ENCODE measurements at places on chromosomes 11 and 22.

- no peak for DNase-seq
Measured at GRCh38 chr11:110986016-110986415, 259.5 kb upstream of the POU2AF2 start.

DNA sequence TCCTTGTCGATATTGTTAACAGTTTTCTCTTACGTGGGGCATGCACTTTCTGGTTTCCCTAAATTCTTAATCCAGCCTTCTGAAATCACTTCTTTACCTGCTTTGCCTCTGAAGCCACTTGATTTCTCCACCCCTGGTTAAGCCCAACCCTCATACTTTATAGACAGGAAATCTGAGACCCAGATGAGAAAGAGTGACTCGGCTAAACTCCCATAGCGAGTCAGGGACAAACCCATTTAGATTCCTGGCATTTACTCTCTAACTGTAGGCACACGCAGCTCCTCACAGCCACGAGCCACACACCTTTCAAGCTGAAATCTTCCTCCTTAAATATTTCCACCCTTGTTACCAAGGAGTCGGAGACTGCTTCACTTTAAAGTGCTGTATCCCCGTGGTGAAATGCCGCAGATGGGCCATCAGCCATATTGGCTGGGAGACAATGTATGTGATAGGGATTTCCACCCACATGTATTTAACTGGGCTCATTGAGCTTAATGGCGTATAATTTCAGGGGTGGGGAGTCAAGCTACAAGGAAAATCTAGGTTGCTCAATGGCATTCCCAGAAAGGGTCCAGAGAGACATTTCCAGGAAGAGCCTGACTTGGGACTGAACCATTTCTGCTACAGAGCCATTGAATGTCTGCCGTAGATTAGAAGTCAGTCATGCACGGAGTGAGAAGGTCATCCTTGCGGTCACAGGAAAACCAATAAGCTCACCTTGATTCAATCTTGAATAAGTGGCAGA lies 49.9 kb upstream of the GRK3 start:
- no peak for DNase-seq

GRCh38 chr11:45262900-45263299 lies 23.2 kb downstream of the SYT13 start:
- DNase-seq = no peak

DNA sequence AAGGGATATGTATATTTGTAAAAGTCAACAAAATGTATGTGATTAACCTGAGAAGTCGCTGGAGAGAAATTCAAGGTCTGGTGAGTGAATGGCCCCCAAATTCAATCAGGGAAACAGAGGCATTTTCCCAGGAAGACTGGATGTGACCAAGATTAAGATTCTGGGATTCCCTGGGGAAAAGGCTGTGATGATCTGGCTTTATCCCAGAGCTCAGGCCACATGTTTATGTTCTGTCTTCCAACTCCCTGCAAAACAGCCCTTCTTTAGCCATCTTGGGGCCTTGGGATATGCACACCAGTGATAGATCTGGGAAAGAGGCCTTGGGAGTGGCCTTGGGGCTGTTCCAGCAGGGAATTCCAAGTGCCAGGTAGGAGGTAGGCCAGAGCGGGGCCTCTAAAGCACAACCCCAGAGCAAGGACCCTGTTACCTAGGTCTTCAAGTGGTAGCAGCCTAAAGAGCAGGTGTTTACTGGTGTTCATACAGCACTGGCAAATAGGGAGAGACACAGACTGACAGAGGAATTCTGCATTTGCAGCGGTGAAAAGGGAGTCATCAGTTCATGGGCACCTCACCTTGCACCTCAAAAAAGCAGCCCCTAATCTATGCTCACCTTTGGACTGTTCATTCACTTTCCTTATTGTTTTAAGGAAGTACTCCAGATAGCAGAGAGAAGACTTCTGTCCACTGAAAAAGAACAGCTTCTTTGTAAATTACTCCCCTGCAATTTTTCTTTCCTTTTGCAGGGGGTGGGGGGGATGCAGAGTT lies 312.4 kb downstream of the BUD13 start:
- DNase-seq = no peak

DNA sequence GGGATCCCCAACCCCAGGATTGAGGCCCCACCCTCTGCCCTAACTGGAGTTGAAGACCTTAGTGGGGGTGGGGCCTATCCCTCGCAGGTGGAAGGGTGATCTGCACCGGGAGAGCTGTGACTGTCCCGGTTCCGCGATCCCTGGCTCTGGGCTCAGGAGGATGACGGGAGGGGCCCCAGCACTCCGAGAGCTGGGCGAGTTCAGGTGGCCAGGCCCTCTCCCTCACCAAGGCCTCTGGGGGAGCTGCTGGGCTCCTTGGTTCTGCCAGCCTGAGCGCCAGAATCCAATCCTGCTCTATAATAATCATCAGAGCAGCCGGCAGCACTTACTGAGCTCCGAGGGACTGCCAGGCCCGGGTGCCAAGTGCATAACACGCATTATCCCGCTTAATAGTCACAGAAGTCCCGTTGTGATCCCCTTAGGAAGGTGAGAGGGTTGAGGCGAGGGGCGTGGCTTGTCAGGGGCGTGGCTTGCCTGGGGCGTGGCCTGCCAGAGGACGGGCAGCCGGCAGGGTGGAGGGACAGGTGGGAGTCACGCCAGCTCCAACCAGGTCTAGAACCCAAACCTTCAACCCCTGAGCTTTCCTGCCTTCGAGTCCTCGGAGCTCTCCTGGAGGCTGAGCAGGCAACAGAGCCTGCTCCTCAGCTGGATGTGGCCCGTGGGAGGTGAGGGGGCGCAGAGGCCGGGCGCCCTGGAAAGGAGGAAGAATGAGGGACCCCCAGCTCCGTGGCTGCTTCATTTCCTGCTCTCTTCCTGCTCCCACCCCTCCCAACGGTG lies 7.3 kb upstream of the SYT7 start:
- peak; percentile 44 for DNase-seq

DNA sequence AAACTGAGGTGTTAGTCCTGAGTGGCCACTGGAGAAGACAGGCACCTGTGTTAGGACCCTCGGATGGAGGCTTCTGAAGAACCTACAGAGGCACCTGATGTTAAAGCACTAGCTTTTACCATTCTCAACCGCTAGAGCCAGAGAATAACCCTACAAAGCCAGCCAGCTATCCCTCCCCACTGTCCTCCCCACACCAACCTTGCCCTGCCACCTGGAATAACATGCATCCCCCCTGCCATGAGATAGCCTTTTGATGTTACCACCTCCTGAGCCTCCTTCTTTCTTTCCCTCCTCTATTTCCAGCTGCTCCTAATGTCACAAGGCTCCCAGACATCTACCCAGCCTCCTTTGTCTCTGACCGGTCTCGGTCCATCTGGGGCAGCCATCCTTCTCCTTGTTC lies 28.1 kb downstream of the COMMD9 start:
- DNase-seq = no peak

DNA sequence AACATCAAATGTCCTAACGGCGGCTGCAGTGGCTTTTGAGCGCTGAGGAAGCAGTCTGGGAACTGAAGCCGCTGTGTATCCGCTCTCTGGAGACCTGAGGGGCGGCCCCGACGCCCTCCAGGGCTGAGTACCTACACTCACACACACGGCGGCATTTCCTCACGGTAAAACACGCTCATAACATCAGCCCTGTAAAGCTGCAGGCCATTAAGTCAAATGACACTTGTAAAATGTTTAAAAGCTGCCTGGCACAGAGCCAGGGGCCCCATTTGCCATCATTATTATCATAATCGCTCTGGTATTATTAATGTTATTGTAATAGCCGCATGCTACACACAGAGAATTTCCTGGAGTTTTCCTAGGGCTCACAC lies 5.1 kb downstream of the CARS1 start:
- DNase-seq = no peak

DNA sequence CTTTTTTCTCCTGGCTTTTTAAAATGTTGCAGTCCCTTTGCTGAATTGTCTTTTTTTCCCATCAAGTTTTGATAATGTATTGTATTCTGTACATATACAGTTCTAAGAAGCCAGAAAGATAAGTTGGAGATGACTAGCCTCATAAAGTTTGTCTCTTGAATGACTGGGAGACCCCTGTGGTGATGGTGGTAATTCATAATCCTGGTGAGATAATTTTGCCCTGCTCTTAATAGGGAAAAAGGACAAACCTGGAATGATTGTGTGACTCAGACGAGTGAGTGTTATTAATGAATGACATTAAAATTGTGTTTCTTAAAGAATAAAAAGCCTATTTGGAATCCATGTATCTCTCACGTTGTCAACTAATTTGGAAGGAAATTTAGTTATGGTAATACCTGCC lies 1.2 kb downstream of the HIKESHI start:
- DNase-seq = no peak

DNA sequence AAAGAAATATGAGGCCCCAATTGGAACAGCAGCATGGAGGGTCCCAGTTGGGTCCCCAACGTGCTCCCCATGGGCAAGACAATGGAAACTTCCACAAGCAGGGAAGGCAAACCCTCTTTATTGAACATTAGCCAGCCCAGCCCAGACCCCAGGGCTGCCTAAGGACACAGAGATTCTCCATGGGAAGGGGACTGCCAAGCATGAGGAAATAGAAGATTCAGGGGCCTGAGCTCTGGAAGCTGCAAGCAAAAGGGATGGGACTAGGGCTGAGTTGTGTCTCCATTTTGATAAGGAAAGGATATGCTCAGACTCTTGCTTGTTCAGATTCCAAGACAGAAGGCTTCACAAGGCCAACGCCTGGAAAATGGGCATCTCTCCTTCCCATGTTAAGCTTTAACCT lies 23.3 kb downstream of the TMEM218 start:
- DNase-seq = no peak

GRCh38 chr11:87259736-87260135 lies 222.0 kb downstream of the TMEM135 start:
- no peak for DNase-seq

GRCh38 chr11:61507012-61507768 lies 1.4 kb upstream of the LRRC10B start:
- no peak for DNase-seq

GRCh38 chr11:60098508-60098907 lies 10.0 kb downstream of the MS4A2 start:
- DNase-seq = no peak

- peak; percentile 32 for DNase-seq
Measured at GRCh38 chr11:43830928-43831440, 49.6 kb upstream of the ALKBH3 start.

- DNase-seq = no peak
Measured at GRCh38 chr11:34397120-34397519, 39.3 kb upstream of the ABTB2 start.

- no peak for DNase-seq
Measured at GRCh38 chr11:27420722-27421572, 51.6 kb downstream of the LGR4 start.

- DNase-seq = no peak
Measured at GRCh38 chr11:17798253-17798652, 63.7 kb downstream of the KCNC1 start.

- no peak for DNase-seq
Measured at GRCh38 chr11:63920939-63921417, 4.0 kb upstream of the RCOR2 start.

DNA sequence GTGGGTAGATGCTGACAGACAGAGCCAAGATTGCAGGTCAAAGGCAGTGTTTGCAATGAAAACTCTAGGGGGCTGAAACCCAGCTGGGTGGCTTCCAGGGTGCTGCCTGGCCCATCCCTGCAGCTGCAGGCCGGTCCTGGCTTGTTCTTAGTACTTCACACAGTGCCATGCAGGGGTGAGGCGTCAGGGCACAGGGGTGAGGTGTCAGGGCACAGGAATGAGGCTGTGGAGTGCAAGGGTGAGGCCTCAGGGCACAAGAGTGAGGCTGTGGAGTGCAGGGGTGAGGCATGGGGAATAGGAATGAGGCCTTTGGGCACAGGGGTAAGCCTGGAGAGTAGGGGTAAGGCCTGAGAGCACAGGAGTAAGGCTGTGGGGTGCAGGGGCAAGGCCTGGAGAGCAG lies 337.6 kb downstream of the TBC1D22A start:
- no peak for DNase-seq

DNA sequence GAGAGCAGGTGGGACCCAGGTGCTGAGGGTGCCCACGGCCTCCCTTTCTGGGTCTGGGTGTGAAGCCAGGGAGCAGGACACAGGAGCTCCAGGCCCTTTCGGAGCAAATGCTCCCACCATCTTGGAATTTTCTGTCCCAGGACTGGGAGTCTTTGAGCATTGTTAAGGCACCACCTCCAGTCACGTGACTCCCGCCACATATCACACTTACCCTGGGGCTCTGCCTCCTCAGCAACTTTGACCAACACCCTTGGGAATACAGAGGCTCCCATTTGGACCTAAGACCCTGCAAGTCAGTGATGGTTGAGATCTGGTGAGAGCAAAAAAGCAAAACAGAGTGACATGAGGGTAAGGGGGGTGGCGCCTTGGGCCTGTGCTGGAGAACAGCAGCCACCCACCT lies 35.6 kb downstream of the GNAZ start:
- no peak for DNase-seq

DNA sequence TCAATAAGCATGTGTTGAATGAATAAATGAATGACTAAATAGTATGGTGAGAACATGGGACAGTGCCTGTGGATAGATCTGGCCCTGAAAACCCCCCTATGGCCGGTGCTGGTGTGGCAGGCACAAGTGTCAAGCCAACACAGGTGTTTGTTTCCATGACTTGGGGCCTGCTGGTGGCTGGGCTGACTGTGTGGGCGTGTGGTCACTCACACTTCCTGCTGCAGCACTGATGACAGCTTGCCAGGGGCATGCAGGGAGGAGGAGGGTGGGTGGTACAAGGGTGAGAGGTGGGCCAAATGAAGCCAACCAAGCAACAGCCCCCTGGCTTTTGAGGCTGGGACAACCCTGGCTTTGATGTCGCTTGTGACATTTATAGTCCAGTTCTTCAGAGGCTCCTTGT lies 30.3 kb upstream of the ABCC8 start:
- no peak for DNase-seq

- DNase-seq = no peak
Measured at GRCh38 chr22:33871935-33872334, 48.3 kb downstream of the LARGE1 start.

- no peak for DNase-seq
Measured at GRCh38 chr22:25404556-25404927, 159.9 kb upstream of the GRK3 start.

- no peak for DNase-seq
Measured at GRCh38 chr11:24833573-24833972, 336.7 kb downstream of the LUZP2 start.

GRCh38 chr11:65315204-65315865 lies 669 bp downstream of the CDC42EP2 start:
- DNase-seq = peak; percentile 60

GRCh38 chr22:43159484-43160178 lies 8.3 kb downstream of the TSPO start:
- DNase-seq = no peak

- DNase-seq = no peak
Measured at GRCh38 chr11:94201004-94201465, 72.4 kb downstream of the PANX1 start.

- DNase-seq = peak; percentile 52
Measured at GRCh38 chr11:111982019-111982464, 43.2 kb upstream of the DLAT start.

DNA sequence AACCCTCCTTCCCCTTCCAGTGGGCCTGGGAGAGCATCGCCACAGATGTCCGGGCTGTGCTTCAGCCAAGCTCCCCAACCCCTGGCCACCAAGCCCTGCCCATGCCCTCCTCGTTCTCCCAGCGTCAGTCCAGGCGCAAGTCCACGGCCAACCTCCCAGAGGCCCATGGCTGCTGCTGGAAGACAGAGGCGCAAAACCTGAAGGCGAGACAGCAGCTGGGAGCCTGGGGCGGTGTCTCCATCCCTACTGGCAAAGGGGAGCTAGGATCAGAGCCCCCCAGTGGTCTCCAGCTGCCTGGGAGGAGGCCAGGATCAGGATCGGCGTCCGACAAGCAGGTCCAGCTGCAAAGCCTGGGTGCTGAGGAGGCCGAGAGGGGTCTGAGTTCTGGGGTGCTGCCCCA lies 1.9 kb downstream of the TSGA10IP start:
- no peak for DNase-seq

- DNase-seq = no peak
Measured at GRCh38 chr11:6862961-6863360, at the start of gene OR10A2. Gene OR10A2, plus strand, starts transcription at chr11:6863057. Its CDS starts 6,698 bp downstream, at chr11:6869755.
